Hematopoietic multipotent progenitor cell treated with erythropoietin and hydrocortisone succinate and interleukin-3 and kit ligand, for 6 days (in vitro differentiated cells): ENCODE measurements at places on chromosomes 6 and 20.

GRCh38 chr20:1324598-1325172 lies 4.3 kb downstream of the SDCBP2 start:
- no peak for DNase-seq

GRCh38 chr6:77015350-77015749 lies 447.9 kb downstream of the HTR1B start:
- DNase-seq = no peak

DNA sequence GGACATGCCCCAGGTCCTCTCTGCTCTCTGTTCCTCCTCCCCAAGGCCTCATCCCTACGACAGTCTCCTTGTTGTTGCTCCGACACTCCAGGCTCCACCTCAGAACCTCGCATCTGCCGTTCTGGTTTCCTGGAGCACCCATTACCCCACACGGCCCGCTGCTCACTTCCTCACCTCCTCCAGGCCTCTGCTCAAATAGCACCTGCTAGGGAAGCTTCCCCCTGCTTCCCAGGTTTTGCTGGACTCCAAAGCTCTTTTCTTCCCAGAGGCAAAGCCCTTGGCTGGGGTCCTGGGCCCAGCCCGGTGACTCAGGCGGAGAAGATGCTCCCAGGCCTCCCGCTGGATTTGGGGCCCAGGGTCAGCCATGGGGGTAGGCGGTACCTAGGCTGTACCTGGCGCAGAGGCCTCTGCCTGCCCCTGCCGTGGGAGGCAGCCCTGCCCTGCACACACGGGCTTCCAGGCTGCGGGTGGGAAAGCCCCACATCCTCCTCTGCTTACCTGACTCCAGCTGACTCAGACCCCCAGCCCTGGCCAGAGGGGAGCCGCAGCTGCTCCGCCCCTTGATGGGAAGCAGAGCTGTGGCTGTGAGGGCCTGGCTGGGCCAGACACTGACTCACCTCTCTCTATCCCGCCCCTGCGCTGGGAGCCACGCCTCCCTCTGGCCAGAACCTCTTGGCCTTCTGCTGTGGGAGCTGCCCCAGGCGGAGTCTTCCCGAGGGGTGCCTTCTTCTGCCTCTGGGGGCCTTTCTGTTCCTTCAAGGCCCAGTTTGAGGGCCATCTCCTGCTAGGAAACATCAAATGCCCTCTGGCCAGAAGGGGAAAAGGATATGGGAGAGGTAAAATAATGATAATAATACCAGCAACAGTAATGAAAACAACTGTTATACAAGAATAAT lies 130.5 kb downstream of the CEBPB start:
- DNase-seq = no peak

DNA sequence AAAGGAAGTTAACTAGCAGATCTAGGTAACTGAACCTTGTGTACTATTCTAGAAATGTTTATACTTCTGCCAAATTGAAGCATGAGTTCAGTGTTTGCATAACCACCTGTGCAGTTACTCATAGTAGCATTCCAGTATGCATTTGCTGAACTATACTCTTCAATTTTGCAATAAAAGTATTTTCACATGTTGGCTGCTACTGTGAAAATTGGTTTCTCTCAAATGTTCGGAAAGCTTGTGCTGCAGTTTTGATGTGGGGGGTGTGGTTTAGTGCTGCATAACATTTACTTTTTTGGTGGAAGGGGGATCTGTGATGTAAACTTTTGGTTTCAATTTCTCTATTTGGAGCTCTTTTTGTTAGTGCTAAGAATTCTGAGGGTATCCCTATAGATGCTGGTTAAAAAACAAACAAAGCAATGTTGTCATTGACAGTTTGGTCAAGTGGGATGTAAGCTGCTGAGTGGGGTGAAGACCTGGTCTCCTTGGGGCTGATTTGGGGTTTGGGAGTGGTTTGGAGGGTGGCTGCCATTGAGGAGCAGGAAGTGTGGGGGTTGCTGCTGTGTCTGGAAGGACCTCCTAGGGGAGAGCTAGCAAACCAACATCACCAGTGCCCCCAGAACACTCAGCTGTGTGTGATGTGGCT lies 87.8 kb downstream of the CARMIL1 start:
- no peak for DNase-seq

- DNase-seq = no peak
Observed at GRCh38 chr6:110520209-110520965, 44.0 kb upstream of the SLC22A16 start.
